T-helper 22 cell (primary cell): ENCODE measurements at places on chromosomes 4 and X.

- no peak for DNase-seq
These were observed 364.6 kb upstream of the NOCT start for GRCh38 chr4:138650929-138651448.

GRCh38 chrX:54093159-54093558 is 48.9 kb upstream of the PHF8 start:
- DNase-seq: no peak

DNA sequence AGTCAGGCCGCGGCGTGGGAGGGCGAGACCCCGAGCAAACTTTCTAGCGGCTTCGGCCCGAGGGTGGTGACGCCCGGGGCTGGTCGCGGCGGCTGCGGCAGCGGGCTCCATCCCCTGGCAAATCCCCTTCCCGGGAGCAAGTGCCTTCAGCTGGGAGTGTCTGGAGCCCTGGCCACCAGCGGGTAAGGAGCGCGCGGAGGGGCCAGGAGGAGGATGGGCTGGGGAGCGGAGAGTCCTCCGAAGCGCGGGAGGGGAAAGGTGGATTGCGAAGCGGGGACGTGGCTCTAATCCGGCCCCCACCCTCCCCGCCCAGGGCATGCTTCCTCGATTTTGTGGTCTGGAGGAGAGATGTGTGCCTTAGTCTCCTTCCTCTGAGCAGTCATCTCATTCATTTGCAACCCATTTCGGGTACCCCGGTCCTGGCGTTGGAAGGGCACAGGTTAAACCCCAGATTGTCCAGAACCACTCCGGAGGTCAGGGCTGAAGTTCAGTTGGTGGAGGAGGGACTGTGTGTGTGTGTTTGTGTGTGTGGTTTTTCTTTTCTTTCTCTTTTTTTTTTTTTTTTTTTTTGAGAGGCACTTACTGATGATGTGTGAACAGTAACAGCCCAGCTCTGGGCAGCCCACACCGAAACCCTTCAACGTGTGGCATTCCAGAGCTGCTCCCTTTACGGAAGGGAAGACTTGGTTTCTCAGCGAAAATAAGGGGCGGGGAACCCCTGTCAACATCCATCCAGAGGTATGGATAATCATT is 516 bp downstream of the SGMS2 start:
- DNase-seq: no peak

- DNase-seq: no peak
These were observed 27.0 kb upstream of the TMEM131L start for GRCh38 chr4:153438916-153439756.

- DNase-seq: no peak
These were observed 12.9 kb upstream of the BMP2K start for GRCh38 chr4:78763251-78763650.
